Ovary (tissue), 10 donors: ENCODE measurements at places on chromosomes 12 and 14. TPM values are rescaled to one million over a fixed set of nuclear protein-coding genes. Genes with fewer than 3 reads are reported as not detected.

The BMP4 gene
- total RNA-seq: 19.0 TPM

The MARCHF9 gene
- 15.2 TPM for total RNA-seq

The APPL2 gene
- total RNA-seq: 39.4 TPM

The SLC38A1 gene
- total RNA-seq: 28.6 TPM

The JKAMP gene
- total RNA-seq: 26.1 TPM

The MYF6 gene
- total RNA-seq: not detected

The KCNA5 gene
- total RNA-seq: 0.36 TPM

The CAPRIN2 gene
- 25.9 TPM for total RNA-seq

The NGB gene
- not detected for total RNA-seq

The KRT3 gene
- not detected for total RNA-seq

The SLC25A47 gene
- total RNA-seq: not detected

The CCDC175 gene
- not detected for total RNA-seq

The FOXG1 gene
- total RNA-seq: 1.3 TPM

The RFLNA gene
- 8.7 TPM for total RNA-seq

The ACOT4 gene
- total RNA-seq: 0.33 TPM

The KLRF1 gene
- not detected for total RNA-seq

The SPIC gene
- not detected for total RNA-seq

The GPR137C gene
- total RNA-seq: 0.67 TPM
